ENCODE measurements at places on chromosomes 2 and 18.

DNA sequence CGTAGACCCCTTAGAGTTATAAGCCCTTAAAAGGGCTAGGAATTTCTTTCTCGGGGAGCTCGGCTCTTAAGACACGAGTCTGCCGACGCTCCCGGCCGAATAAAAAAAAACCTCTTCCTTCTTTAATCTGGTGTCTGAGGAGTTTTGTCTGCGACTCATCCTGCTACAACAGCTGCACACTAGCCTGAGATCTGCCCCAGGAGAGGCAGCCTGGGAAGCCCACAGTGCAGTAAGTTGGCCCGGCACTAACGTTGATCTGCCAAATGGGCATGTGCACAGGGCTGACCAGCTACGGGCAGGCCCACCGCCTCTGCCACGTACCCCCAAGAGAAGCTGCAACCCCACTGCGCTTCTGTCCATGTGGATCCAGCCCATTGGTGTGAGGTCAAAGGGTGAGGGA lies 8.4 kb upstream of the LIMS2 start:
- DNase-seq = peak; percentile 56

DNA sequence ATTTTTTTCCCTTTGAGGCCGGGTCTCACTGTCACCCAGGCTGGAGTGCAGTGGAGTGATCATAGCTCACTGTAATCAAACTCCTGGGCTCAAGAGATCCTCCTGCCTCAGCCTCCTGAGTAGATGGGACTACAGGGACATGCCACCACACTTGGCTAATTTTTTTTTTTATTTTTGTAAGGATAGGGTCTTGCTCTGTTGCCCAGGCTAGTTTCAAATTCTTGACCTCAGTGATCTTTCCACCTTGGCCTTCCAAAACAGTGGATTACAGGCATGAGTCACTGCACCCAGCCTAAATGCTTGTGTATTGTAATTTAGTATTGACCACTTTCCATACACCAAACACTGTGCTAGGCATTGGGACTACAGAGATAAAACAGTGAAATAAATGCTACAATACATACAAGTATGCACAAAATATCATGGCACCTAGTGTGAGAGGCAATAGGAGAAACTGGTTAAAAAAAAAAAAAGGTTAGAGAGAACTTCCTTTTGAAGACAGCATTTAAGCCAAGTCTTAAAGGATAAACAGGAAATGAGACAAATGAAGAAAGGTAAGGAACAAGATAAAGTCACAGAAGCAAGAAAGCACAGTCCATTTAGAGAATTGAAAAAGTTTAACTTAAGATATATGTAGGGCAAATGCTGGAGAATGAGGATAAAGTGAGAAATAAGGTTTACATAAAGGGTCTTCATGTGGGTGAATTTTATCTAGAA lies 113.4 kb downstream of the GORASP2 start:
- DNase-seq = no peak

GRCh38 chr18:51442012-51442411 lies 244.5 kb upstream of the MEX3C start:
- no peak for DNase-seq

- DNase-seq = no peak
Observed at GRCh38 chr2:108898315-108899082, 90.5 kb downstream of the EDAR start.

DNA sequence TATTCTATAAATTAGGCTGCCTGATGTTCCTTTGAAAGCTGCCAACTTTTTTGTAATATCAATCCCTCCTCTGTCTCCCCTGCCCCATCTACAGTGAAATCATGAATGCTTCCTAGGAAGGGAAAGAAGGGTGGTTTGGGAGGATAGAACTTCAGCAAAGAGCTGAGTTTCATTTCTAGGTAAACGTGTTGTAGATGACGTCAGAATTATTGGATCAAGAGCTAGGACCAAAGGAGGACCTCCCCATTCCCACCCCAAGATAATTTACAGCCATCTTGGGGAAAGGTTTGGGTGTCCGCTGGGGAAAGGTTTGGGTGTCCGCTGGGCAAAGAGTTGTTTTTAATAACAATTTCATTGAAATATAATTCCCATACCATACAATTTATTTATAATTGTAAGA lies 11.2 kb upstream of the ANKRD53 start:
- DNase-seq = no peak

DNA sequence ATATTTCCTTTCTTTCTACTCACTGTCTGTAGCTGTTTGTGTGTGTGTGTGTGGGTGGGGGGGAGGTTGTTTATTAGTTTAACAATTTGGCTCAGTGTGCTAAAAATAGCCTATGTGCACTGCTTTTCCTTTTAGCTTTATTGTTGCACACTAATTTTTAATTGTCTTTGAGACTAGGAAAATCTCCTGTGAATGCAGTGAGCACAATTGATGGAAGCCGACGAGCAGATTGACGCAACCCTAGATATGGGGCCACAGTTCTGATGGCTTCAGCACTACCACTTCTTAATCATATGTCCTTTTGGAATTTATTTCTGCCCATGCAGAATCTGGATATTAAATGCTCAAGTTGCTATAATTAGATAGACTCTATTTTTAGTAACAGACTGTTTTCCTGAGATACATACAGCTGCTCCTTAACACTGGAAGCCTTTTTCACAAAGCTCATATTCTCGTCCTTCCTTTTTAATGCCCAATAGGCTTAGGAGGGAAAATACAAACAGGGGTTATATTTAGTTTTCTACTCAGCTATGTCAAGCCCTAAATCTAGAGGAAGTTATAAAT lies 109.1 kb downstream of the IRS1 start:
- DNase-seq = no peak

DNA sequence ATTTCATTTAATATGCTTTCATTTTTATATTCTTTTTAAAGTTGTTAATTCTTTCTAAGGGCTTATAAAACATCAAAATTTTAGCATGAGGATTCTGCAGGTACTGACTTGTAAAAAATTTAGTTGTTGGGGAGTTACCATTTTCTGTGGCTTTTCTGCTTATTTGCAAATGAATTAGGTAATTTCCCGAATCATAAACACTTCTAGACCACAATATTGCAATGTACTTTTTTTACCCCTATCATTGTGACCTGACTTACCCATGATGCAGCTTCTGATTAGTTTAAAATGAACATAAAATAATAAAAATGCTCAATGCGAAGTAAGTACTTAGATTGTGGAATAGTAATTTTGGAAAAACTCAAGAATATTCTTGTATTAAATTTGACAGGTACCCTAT lies 11.4 kb downstream of the ARL6IP6 start:
- DNase-seq = no peak

- no peak for DNase-seq
Observed at GRCh38 chr2:173157676-173158293, 82.1 kb downstream of the MAP3K20 start.

- DNase-seq = no peak
Observed at GRCh38 chr2:13121096-13121495, 404.4 kb downstream of the TRIB2 start.

DNA sequence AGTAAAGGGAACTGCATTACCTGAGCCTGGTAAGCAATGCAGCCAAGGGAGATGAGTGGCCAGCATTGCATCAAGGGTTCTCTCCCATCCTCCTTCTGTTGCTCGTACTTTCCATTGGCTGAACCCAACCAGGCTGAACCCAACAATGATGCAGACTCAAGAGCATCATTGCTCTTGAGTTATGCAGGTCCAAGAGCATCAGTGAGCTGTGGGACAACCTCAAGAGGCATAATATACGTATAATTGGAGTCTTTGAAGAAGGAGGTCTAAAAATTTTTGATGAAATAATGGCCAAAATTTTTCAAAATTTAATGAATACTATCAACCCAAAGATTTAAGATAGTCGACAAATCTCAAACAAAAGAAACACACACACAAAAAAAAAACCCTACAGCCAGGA lies 213.0 kb downstream of the RNF152 start:
- no peak for DNase-seq

DNA sequence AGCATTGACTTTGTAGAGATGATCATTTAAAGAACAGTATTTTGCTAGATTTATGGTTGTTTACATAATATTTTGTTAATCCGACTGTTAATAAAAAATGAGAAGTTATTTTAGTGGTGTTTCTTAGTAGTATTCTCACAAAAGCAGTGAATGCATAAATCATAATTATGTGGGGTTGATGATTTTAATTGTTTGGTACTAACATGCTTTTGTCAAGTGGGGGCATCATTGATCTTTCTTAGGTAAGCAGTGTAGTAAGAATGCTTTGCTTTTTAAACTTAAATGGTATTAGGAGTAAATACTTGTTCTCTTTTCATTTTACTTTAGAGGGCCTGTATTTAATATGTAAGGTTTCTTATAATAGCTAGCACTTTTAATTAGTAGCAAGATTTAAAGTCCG lies 109.2 kb upstream of the OTX1 start:
- no peak for DNase-seq

- DNase-seq = peak; percentile 64
Observed at GRCh38 chr2:159228081-159228581, 58.4 kb downstream of the WDSUB1 start.

DNA sequence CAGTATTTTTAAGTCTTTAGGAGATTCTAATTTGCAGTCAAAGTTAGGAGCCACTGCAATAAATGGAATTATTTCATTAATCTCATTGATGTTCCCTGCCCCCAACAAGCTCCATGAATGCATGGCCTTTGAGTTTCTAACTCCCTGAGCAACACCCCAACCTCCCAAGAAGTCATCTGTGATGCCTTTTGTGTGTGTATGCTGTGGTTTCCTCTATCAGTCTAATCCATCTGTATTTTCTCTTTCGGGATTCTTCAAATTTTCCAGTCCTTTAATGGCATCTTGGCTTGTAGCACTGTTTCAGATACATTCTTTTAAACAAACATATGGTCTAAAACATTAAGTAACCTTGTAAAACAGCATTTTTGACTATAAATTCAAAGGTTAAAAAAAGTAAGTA lies 16.8 kb downstream of the SERPINB10 start:
- DNase-seq = peak; percentile 27

- peak; percentile 44 for DNase-seq
Observed at GRCh38 chr2:151878655-151879563, 50.7 kb upstream of the ARL5A start.

GRCh38 chr18:23618862-23619387 lies 32.6 kb upstream of the NPC1 start:
- DNase-seq = peak; percentile 23

GRCh38 chr2:160889439-160890170 lies 270.6 kb upstream of the TANK start:
- no peak for DNase-seq

DNA sequence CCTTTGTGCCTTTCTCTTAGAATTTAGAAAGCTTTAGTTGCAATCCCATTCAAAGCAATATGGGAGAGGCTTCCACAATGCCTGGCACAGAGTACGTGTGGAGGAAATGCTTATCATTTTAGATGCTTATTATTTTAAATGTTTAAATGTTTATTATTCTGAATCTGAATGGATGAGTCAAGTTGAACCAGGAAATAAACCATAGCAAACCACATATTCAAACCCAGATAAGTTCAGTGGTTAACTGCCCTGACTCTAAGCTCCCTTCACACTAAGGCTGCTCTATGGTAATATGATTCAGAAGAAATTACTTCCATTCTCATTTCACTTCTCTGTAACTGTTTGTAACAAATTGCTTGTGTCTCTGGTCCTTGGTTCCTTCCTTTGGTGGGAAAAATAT lies 5.2 kb upstream of the PPP4R1 start:
- peak; percentile 86 for DNase-seq

- peak; percentile 12 for DNase-seq
Observed at GRCh38 chr2:210616074-210616473, 59.7 kb downstream of the CPS1 start.

- DNase-seq = peak; percentile 25
Observed at GRCh38 chr2:172480301-172481218, 53.2 kb downstream of the ITGA6 start.

DNA sequence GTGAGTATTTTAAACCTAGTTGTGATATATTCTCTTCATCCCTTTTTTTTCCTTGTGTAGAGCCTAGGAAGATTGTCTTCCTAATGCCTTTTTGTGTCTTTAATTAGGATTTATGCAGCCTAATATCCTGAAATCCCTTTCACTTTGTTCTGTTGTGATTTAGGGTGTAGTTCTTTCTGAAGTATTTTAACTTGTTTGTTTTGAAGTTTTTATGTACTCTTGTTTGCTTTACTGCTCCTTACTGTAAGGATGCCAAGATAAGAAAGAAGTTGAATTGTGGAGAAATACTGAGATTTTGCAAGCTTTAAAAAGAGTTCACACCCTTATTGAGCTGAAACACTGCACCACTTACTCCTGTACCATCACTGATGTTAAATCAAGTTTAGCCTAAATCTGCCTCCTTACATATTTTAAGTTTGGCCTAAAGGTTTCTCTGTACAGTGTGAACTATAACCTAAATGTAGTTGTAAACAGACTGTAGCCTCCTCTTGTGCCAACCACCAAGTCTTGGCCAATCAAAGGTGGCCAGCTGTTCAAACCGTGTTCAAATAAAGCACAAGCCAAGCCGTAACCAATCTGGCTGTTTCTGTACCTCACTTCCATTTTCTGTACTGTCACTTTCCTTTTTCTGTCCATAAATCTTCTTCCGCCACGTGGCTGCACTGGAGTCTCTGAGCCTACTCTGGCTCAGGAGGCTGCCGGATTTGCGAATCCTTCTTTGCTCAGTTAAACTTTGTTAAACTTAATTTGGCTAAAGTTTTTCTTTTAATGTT lies 17.7 kb upstream of the ACOXL start:
- DNase-seq = no peak

GRCh38 chr2:24620936-24621335 lies 129.9 kb downstream of the NCOA1 start:
- DNase-seq = peak; percentile 52

DNA sequence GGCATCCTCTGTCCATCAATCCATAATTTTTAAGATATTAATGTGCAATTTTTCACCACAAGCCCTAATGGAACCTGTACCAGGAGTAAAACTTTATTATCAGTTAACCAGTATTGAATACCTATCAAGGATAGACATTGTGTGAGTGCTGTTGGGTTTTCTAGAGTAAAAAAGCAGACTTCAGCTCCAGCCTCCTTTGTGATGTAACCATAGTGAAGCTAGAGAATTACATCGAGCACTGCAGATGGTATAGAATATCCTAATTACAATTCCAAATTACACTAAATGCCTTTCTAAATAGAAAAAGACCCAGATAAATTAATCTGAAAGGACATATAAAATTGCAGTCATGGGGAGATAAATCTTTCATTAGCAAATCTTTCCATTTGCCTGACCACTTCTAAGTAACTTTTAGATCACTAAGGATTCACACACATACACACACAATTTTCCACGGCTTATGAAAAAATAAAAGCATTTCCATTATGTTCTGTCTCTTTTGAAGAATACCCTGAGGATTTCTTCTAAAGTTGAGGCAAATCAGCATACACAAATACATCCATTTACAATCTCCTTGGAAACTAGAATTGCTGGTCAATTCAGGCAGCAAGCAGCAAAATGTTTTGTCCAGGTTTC lies 117.1 kb upstream of the TANK start:
- DNase-seq = no peak

GRCh38 chr2:73218298-73218697 lies 4.3 kb downstream of the SMYD5 start:
- peak; percentile 33 for DNase-seq

GRCh38 chr2:28300485-28301341 lies 91.9 kb upstream of the FOSL2 start:
- DNase-seq = peak; percentile 77

DNA sequence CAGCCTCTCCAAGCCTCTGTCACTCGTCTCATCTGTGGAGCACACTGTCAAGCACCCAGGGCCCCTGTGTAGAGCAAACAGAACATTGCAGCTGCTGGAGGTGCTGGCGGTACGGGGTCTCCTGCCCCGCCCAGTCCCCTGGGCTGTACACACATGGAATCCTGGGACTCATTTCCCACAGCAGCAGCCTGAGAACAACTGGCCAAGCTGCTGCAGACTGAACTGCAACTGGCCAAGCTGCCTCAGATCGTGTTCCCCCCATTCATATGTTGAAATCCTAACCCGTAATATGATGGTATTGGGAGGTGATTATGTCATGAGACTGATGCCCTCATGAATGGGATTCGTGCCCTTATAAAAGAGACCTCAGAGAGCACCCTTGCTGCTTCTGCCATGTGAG lies 130.5 kb downstream of the NCK2 start:
- DNase-seq = no peak

Data from fibroblast of the aortic adventitia (primary cell).